Heart left ventricle (tissue), 16 donors: ENCODE measurements at places on chromosomes 5 and 9. TPM values are rescaled to one million over a fixed set of nuclear protein-coding genes. Genes with fewer than 3 reads are reported as not detected.

- DNase-seq: no peak
Observed at GRCh38 chr5:160009591-160009989, 651 bp downstream of the TTC1 start.

DNA sequence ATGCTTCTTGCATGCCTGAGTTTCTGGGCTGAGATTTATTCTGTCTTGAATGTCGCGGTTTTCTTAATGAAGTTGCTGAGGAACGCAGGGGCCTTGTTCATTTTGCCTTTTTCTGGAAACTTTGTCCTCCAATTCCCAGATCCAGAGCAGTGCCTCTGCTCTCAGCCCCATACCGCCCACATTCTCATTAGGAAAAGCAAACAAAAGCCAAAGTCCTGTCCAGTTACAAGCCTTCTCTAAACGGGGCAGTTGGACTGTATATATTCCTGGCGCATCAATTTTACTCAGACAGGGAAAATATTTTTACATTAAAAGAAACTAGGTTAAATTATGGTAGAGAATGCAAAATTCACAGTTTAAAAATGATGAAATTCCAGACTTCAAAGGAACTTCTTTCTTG, 1.2 kb upstream of the PSAT1 start:
- DNase-seq: no peak

DNA sequence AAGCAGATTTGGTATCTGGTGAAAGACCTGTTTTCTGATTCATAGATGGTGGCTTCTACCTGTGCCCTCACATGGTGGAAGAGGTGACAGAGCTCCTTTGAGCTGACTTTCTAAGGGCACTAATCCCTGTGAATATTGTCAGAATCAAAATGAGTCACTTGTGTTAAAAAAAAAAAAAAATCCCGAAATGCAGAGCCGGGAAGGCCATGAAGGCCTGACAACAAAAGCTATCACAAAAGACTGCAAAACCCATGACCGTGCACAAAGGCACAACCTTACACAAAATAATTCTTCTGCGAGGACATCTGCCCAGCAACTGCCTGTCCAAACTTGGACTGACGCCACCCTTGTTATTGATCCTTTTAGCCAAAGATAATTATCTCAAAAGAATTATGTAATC, 19.6 kb upstream of the UBTD2 start:
- DNase-seq: no peak

GRCh38 chr9:16321461-16322119, 548.9 kb downstream of the BNC2 start:
- DNase-seq: no peak

The CAMK2A gene
- 3.2 TPM for polyA plus RNA-seq

The KCNN2 gene
- polyA plus RNA-seq: 1.2 TPM

The QSOX2 gene
- polyA plus RNA-seq: 9.9 TPM

The MCC gene
- 6.1 TPM for polyA plus RNA-seq
